ENCODE measurements at places on chromosomes 1 and 21.
A peak's percentile ranks its signal among the peaks of the same experiment; 100 is the strongest.

DNA sequence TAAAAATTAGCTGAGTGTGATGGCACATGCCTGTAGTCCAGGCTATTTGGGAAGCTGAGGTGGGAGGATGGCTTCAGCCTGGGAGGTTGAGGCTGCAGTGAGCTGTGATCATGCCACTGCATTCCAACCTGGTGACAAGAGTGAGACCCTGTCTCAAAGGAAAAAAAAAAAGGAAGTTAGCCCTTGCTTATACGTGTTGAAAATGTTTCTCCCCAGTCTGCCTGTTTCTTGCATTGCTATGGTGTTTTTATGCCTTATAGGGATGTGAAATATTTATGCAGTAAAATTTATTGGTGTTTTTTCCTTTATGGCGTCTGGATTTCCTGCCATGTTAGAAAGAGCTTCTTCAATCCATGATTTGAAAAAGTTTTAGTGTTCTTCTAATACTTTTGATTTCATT is 3.6 kb upstream of the RERE start:
- DNase-seq, result peak; percentile 52

GRCh38 chr1:155322953-155323728 is 2.4 kb downstream of the RUSC1 start:
- DNase-seq, result peak; percentile 90

DNA sequence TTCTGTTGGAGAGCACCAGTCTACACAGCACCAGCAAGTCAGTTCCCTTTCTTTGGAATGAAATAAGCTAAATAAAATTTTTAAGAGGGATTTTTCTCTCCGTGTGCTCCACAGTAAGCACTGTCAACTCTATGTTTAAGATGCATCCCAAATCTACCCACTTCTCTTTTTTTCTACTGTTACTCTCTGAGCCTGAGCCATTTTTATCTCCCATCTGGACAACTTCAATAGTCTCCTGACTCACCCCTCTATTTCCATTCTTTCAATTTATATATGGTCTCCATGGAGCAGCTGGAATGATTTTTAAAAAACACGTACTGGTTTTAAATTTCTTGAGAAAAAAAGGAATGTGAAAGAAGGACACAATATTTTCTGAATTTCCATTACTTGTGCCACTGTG is 24.7 kb upstream of the CCT8 start:
- no peak for DNase-seq

- DNase-seq, result no peak
Observed at GRCh38 chr1:220828179-220828490, 41.4 kb downstream of the MTARC1 start.

- peak; percentile 65 for DNase-seq
Observed at GRCh38 chr1:236608930-236609726, 4.8 kb upstream of the HEATR1 start.

GRCh38 chr1:15916916-15917315 is 59.0 kb downstream of the ZBTB17 start:
- no peak for DNase-seq

DNA sequence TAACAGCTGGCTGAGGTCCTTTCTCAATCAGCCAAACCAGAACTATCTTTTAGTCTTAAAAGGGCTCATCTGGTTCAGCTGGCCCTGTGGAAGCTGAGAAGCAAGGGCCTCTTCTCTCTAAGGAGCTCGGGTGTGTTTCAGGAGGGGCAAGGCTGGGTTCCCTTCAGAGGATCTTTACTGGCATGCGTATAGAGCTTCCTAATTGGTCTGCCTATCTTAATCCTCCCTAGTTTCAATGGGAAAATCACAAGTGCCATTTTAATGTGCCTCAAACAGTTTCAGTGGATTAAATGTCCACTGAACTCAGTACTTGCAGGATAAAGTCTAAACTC is 81.5 kb upstream of the LBR start:
- DNase-seq, result no peak

- DNase-seq, result no peak
Observed at GRCh38 chr1:177902266-177902665, 67.6 kb downstream of the SEC16B start.

- no peak for DNase-seq
Observed at GRCh38 chr1:226732856-226733291, 6.2 kb downstream of the ITPKB start.

DNA sequence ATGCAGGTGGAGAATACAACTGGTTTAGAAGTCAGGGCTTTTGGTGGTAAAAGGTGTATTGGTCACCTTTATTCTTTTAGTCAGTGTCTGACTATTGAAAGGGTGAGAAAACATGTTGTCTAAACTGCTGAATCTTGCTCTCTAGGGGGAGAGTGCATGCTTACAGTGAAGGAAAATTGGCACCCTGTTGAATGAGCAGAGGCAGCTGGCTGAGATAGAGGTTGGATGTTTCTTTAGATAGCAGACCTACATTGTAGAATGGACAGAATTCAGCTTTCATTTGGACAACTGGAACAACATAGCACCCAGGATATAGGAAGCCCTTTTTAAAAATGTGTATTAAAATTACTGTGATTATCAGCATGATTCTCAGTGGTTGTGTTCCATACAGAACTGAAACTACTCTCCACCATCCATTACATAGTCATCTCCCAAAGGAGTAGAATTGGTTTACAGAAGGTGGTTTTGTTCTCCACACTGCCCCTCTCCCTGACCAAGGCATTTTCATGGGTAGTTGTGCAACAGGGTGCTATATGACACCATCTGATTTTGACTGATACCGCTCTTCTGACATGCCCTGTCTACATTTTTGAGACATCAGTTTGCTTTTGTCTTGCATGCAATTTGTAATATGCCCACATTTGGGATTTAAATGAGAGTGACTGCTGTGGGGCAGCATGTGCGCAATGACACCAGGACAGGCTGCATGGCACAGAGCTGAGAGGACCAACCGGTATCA is 16.2 kb downstream of the RHOU start:
- DNase-seq, result no peak

GRCh38 chr1:243495442-243496186 is 239.8 kb downstream of the SDCCAG8 start:
- peak; percentile 59 for DNase-seq

GRCh38 chr21:15480160-15480559 is 249.6 kb upstream of the USP25 start:
- no peak for DNase-seq

GRCh38 chr1:237282208-237282783 is 240.3 kb downstream of the RYR2 start:
- DNase-seq, result no peak

DNA sequence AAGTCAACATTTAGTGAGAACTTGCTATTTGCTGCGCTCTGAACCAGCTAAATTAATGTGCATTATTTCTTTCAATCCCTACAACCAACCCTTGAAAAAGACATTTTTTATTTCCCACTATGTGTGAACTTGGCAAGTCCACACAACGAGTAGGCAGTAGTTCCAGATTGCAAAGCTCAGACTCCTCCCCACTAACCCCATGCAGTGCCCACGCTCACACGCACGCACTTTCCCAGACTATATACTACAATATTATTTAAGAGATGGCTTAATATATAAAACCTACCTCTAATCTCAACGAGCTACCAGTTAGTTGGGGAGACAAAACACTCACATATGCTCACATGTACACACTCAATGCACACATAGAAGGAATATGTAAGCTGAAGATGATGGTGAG is 671.2 kb downstream of the LMO4 start:
- no peak for DNase-seq

DNA sequence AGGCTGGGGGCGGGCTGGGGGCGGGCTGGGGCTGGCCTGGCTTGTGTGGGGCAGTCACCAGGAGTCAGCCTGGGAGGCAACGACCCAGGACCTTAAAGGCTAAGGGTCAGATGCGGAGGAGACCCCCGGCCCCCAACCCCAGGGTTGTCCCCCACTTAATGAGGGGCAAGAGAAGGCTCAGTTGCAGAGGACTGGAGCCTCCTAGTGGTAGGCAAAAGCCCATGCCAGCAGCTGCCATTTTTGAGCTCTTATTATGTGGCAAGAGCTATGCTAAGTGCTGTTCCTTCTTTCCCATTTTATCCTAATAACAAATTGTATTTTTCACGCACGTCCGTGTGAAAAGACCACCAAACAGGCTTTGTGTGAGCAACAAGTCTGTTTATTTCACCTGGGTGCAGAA is 8.0 kb downstream of the KIAA1614 start:
- no peak for DNase-seq

DNA sequence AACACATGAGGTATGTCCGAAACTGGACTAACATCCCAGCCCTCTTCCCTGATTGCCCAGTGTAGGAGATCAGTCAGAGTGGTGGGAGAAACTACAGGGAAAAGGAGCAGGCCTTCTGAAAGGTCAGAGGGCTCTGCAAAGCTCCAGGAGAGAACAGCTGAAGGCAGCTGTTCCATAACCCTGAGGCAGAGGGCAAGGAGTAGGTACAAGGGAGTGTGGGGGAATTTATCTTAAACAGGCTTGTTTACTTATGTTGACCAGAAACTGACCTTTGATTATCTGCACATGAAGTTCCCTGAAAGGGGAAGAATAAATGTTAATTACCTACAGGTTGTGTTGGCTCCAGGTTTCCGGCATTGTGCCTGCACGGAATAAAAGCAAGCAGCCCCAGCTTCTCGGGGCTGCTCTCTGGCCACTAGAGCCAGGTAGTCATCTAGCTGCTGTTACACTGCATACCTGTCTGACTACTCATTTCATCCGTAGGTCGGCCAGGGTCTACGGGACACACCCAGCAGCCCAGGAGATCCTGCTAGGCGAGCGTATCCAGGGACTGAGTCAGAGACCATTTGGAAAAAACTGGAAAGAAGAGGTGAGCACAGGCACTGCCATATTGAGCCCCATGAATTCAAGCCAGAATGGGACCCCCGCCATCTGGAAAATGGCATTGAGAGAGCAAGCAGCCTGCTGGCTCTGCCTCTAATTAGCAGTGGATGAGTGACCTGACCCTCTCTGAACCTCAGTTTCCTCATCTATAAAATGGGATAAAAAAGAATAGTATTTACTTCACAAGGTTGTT is 14.9 kb upstream of the PAQR7 start:
- DNase-seq, result no peak

DNA sequence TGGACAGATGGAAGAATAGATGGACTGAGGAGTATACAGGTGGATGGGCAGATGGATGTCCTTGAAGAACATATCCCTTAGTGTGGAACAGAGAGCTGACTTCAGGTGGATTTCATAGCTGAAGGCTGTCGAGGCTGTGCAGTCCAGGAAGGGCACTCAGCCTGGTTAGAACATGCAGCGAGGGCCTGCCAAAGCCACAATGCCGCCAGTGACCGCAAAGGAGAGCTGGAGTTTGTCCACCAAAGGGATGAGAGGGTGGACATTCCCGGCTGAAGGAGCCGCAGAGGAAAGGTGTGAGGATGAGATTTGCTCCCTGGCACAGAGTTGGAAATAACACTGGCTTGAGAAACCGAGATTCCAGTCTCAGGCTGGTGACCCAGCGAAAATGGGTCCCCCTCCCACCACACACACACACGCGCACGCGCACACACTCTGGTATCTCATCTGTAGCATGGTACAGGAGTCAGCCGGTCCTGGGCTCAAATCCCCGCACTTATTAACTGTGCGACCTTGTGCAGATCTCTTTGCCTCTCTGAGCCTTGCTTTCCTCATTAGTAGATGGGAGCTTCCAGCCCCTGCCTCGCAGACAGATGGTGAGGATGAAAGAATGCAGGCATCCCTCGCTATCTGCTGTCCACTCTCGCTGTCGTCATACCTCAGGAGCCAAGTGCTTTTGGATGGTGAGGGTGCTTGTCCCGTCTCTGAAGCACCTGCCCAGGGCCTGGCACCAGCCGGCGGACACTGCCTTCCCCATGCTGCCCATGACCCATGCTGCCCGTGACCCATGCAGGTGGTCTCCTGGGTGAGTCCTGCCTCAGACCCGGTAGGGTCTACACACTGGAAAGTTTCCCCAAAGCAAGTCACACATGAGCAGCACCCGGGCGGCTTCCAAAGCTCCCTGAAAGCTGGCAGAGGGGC is 26.8 kb upstream of the EFHD2 start:
- DNase-seq, result no peak

- no peak for DNase-seq
Observed at GRCh38 chr1:31586376-31587327, 10.3 kb downstream of the TINAGL1 start.

- DNase-seq, result no peak
Observed at GRCh38 chr1:241074507-241074906, 282.5 kb downstream of the RGS7 start.

DNA sequence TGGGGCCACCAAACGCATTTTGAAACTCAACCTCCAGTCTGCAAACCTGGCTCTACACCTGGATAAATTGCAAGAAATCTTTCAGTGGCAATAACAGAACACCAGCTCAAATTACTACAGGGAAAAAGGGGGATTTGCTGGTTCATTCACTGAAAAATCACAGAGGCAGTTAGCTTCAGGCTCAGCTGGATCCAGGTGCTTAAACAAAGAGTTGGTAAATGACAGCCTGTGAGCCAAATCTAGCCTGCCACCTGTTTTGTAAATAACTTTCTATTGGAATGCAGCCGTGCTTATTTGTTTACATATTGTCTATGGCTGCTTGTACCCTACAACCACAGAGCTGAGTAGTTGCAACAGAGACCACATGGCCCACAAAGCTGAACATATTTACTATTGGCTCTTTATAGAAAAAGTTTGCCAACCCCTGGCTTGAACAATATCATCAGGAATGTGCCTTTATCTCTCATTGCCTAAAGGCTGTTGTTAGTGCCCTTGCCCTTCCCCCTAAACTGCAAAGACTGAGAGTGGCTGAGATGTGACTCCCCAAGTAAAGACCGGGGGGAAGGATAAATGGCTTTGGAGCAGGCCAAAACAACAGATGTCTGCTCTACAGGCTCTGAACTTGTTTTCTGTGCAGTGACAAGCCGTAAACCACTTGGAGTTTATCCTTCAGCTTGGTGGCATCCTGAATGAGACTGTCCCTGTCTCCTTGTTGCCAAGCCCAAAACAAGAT is 21.5 kb upstream of the PTPRF start:
- no peak for DNase-seq

GRCh38 chr1:214584805-214585766 is 17.9 kb upstream of the CENPF start:
- peak; percentile 56 for DNase-seq

- no peak for DNase-seq
Observed at GRCh38 chr1:180053594-180054567, 99.3 kb downstream of the CEP350 start.

DNA sequence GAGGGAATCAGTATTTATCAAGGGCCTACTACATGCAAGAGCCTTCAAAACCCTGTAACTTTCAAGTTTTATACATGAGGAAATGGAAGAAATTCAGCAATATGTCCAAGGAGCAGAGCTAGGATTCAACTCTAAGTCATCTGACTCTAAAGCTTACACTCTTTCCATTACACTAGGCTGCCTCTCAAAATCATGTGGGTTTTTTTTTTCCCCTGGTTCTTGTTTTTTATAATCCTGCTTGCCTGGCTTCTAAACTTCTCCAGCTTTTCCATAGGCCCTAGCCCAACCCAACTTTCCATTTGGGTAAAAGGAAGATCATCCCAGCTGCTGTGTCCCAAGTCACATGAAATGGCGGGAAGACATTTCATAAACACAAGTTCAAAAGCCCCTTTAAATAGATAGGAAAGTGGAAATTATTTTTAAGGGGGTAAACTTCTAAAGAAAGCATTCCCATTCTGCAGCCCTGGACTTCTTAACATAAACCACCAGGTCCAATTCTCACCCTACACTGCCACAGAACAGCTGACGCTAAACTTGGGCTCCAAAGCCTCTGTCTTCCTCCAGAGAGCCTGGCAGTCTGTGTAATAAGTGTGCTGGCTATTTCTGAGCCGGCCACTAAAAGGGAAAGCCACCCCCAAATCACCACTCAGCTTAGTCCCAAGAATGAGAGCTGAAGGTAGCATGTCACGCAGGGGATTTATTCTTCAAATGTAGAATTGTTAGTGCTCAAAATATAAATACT is 46.9 kb downstream of the ITPKB start:
- no peak for DNase-seq

Data from KBM-7 (cell line).